ENCODE measurements at places on chromosomes 16 and 17. TPM values are rescaled to one million over a fixed set of nuclear protein-coding genes. Genes with fewer than 3 reads are reported as not detected.

Gene NACA2
- total RNA-seq, result not detected

Gene USP6
- total RNA-seq, result 0.05 TPM

Gene KRT9
- not detected for total RNA-seq

Gene KRTAP4-1
- total RNA-seq, result not detected

Gene TNFRSF13B
- not detected for total RNA-seq

GRCh38 chr17:65183736-65184135 is 46.6 kb downstream of the RGS9 start:
- no peak for DNase-seq

DNA sequence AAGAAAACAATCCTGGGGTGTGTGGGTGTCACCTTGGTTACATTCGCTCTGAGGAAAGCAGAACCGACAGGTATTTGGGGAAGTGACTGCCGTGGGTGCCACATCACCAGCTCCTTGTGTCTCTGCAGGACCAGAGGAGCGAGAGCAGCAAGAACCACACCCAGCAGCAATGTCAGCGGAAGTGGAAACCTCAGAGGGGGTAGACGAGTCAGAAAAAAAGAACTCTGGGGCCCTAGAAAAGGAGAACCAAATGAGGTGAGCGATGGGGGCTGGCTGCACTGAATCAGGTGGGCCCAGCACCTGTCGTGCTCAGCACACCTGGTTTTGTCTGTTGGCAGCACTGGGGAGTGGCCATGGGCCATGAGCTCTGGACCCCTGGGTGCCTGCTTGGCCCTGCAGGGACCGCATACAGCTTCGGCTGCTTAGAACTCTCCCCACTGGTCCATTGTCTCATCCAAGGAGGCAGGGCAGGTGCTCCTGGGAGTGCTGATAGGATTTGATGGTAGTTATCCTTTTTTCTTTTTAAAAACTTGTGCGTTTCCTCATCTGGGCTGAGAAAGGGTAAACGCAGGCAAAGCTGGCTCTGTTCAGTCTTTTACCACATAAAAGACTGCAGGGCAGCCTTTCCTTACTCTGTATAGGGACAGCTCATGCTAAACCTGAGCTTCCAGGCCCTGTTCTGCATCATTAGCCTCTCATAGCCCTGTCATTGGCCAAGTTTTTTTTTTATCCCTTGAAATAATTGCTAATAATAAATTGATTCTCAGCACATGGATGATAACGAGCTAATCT is 29.4 kb downstream of the HMOX2 start:
- DNase-seq, result no peak

DNA sequence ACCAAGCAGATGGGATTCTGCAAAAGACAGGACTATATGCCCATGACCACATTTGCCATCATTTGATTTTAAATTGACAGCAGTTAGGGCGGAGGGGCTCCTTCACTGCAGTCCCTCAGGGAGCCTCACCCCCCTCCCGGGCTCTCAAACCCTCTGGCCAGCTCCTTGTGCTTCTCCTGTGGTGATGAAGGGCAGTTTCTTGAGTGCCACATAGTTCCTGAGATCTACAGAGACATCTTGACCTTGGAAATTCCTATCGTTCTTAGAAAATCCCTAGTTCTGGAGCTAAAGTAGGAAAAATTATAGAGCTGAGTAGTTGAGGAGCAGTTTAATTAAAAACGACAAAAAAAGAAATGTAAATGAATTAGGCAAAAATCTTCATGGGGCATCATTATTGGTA is 231.5 kb downstream of the CCDC182 start:
- DNase-seq, result no peak

- DNase-seq, result no peak
Observed at GRCh38 chr16:5333991-5334390, 236.4 kb upstream of the EEF2KMT start.

DNA sequence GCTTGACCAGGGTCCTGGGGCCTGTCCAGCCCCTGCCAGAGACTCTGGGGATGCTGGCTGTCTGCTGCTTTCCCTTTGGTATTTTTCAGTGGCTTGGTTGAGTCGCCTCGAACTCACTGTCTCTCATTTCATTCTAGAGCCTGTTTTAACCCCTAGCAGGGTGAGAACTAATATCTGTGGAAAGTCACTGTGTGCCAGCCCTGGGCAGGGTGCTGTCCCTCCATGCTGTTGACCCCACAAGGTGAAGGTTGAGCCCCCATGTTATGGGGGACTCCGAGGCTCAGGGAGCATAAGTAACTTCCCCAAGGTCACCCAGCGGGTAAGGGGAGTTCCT is 33.0 kb downstream of the DCAKD start:
- no peak for DNase-seq

GRCh38 chr17:51685287-51685909 is 425.1 kb downstream of the UTP18 start:
- no peak for DNase-seq

DNA sequence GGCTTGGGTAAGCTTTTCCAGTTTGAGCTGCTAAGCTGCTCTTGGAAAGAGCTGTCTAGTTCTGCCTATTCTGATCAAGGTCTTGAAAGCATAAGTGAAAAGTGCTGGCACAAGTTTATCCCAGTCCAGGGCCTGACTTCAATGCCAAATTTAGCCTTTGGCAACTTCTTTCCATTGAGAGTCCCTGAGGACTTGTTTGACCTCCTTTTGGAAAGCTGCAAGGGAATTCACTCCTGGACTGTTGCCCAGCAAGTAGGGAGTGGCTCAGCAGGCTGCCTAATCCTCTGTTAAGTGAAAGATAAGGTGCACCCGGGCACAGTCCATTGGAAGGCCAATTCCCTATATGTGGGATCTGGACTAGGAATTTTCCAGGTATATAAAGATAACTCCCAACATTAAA is 16.0 kb upstream of the TANC2 start:
- DNase-seq, result peak; percentile 32

GRCh38 chr16:87317750-87318644 is 805 bp upstream of the C16orf95 start:
- peak; percentile 34 for DNase-seq

Measured in left ventricle myocardium inferior (tissue), 1 donor.